ENCODE measurements at places on chromosomes 3 and 15. TPM values are rescaled to one million over a fixed set of nuclear protein-coding genes. Genes with fewer than 3 reads are reported as not detected.

Gene GREM1
- total RNA-seq = not detected

Gene GOLGA6L9
- 3.1 TPM for total RNA-seq

Gene UACA
- 2.7 TPM for total RNA-seq

Gene WNT7A
- total RNA-seq = not detected

Gene KLHL40
- not detected for total RNA-seq

Gene GNB4
- 24.6 TPM for total RNA-seq

Gene MUC4
- total RNA-seq = 0.24 TPM

Gene FBXO40
- not detected for total RNA-seq

Gene DET1
- total RNA-seq = 14.1 TPM

Gene RPL22L1
- 43.3 TPM for total RNA-seq

Gene EPHB1
- 0.87 TPM for total RNA-seq

Gene SLC9C1
- total RNA-seq = 0.49 TPM

Gene DNAH1
- 47.2 TPM for total RNA-seq

Gene MAGI1
- total RNA-seq = not detected

Gene UBE2E2
- total RNA-seq = 44.2 TPM

Gene EPM2AIP1
- 42.4 TPM for total RNA-seq

Gene A4GNT
- not detected for total RNA-seq

Gene SAXO2
- total RNA-seq = 30.2 TPM

Gene DZIP3
- 11.1 TPM for total RNA-seq

Gene MBD4
- total RNA-seq = 144 TPM

Gene LOXL1
- 0.49 TPM for total RNA-seq

Gene TMEM158
- not detected for total RNA-seq

All from B cell (primary cell).